ENCODE measurements at places on chromosomes 1 and 21. TPM values are rescaled to one million over a fixed set of nuclear protein-coding genes. Genes with fewer than 3 reads are reported as not detected.

GRCh38 chr1:73673971-73674370 lies 524.0 kb downstream of the LRRIQ3 start:
- DNase-seq = no peak

DNA sequence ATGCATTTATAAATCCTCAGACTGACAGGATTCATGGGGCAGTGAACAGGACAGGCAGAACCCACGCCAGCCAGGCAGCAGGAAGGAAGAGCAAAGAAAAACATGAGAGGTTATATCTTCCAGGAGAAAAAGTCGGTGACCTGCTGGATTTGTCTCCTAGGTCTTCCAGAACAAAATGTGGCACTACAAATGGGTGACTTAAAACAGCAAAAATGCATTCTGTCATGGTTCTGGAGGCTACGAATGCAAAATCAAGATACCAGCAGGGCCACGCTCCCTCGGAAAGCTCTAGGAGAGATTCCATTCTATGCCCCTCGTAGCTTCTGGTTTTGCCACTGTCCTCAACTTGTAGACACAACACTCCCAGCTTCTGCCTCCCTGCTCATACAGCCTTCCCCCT lies 63.4 kb downstream of the PSMG1 start:
- DNase-seq = no peak

DNA sequence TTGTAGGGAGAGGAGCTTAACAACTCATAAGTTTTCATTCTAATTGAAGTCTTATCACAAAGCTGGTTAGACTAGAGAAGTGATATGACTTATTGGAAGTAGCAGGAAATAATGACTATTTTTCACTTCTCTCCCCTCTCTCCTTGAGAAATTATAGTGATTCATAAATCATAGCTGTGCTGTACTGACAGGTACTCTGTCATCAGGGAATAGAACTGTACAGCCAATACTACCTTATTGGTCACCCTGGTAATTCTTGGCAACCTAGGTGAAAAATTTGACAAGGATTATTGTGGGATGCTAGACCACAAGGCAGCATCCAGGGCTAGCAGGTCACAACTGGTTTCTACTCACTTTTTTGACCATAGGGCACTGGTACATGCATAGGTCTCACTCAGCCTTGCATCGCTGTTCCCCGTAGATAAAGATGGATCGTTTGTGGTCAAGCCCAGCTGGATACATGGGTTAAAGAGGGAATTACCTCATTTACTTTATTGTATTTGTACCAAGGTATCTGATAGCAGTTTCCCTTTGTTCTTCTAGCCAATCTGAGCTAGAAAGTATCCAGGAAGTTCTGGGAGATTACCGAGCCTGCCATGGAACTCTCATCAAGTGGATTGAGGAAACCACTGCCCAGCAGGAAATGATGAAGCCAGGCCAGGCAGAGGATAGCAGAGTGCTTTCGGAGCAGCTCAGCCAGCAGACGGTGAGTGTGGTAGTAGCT lies 113.6 kb downstream of the MACF1 start:
- DNase-seq = no peak

GRCh38 chr1:191592907-191593306 lies 565.4 kb upstream of the RGS18 start:
- no peak for DNase-seq

- DNase-seq = no peak
Measured at GRCh38 chr1:157004806-157005205, 40.7 kb downstream of the ARHGEF11 start.

GRCh38 chr1:228095938-228096337 lies 7.2 kb downstream of the C1orf35 start:
- no peak for DNase-seq

DNA sequence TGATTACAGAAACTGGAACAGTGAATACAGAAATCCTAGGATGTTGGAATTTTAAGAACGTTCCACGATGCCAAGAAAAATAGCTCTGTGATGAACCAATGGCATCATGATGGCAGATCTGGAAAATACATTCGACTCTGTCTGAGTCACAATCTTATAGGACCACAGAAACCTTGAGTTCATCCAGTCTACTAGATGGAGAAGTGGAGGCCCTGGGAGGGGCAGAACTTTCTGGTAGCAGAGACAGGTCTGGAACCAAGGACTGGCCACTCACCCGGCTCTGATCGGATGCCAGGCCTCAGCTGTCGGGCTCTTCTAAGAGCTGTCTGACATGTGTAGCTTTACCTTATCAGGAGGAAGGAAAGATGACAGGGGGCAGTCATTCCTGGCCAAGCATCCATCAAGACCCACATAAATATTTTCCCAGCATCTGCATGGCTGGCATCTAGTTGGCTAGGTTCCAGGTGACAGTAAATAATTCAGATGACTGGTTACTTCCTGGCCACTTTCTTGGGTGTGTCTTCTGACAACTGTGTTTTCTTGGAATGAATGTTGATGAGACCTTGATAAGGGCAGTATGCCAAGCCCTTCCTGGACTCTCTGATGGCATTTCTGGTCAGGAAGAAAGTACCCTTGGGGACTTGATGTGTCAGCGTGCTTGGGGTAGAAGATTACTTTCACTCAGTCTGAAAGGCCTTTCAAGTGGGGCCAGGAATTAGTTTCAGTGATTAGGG lies 72.6 kb upstream of the TRABD2B start:
- peak; percentile 25 for DNase-seq

DNA sequence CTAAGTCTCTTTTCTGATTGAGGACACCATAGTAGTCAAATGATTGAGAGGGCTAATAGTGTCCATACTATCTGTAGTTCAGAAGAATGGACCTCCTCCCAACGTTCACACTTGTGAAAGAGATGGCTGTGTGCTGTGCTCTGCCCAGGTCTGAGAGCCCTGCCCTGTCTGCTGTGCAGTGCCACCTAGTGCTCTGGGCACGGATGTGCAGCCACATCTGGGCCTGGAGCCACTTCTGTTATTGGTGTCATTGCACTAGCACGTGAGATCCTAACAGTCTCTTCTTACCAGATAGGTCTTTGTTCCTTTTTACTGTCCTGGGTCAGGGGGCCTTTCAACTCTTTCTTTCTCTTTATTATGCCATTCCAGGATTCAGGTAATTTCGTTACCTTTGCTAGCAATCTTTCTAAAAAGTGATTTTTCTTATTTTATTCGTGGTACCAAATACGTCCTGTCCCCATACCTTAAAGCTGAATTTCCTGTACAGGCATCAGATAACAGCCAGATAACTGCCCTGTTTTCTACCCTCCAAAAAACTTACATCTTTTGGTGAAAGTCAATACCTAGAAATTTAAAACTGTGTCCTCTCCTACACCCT lies 21.7 kb downstream of the INTS3 start:
- peak; percentile 69 for DNase-seq

DNA sequence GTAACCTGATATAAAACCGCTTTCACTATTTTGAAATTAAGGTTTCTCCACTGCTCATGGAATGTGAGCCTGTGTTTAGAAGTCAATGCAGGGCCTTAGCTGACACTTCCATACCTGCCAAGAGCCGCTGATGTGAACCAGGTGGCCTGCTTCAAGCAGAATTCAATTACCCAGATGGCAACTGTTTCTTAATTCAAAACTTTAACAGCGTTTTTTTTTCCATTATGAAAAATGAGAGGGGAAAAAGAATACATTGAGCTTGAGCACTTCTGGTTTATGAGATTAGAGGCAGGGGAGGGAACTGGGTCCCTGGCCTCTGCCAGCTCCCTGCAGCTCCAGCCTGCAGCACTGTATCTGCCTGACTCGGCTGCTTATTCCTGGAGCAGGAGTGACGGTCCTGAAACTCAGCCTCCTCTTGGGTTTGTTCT lies 7.7 kb upstream of the ATP1A1 start:
- DNase-seq = no peak

- no peak for DNase-seq
Measured at GRCh38 chr1:239735111-239735510, 348.7 kb downstream of the CHRM3 start.

DNA sequence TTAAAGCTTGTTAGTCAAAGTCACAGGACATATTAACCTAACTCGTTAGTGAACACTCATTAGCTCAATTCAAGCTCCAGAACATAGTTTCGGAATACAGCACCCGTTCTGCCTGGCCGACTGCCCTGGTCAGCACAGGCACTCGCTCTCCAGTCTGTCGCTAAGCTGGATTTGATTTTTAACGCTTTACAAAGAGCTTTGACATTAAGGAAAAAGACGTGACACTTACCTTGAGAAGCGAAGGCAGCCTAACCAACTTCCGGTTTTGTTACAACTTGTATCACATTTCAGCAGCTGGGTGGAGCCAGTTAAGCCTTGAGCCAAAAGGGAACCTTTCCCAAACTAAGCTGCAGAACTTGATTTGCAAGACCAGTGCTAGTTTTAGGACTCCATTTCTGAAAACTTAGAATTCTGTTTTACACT lies at the start of gene FRRS1:
Gene FRRS1 (minus strand): TSS at position 258 of the 423 bp plus-strand sequence. CDS start 17,867 bp downstream, outside the sequence.
- peak; percentile 85 for DNase-seq

DNA sequence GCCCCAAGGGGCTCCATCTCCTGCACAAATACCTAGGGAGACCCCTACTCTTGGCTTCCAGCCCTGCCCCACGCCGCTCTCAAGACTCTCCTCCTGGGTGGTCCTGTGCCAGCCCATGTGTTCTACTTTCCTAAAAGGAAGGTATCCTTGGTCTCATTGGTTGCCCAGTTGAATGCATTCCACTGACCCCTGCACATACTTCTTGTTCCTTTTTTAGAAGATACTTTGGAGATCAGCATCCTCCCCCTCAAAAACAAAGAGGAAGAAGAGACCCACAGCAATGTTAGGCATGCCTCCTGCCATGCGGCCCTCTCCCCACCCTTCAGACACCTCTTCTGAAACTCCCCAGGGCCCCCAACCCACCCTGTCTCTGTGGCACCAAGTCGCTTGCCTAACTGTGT lies 4.1 kb downstream of the SLAMF9 start:
- DNase-seq = no peak

DNA sequence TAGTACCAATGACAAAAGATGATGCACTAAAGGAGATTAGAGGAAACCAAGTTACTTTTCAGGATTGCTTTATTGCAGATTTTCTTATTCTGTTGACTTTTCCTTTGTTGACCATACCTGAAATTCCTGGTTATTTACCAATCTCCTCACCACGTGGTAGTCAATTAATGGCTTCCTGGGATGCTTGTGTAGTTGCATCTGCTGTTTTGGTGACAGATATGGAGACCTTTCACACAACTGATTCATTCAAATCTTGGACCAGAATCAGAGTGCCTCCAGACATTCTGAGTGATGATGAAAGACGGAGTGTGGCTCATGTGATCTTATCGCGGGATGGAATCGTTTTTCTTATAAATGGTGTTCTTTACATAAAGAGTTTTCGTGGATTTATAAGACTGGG lies 91.3 kb downstream of the CATSPERE start:
- DNase-seq = peak; percentile 33

DNA sequence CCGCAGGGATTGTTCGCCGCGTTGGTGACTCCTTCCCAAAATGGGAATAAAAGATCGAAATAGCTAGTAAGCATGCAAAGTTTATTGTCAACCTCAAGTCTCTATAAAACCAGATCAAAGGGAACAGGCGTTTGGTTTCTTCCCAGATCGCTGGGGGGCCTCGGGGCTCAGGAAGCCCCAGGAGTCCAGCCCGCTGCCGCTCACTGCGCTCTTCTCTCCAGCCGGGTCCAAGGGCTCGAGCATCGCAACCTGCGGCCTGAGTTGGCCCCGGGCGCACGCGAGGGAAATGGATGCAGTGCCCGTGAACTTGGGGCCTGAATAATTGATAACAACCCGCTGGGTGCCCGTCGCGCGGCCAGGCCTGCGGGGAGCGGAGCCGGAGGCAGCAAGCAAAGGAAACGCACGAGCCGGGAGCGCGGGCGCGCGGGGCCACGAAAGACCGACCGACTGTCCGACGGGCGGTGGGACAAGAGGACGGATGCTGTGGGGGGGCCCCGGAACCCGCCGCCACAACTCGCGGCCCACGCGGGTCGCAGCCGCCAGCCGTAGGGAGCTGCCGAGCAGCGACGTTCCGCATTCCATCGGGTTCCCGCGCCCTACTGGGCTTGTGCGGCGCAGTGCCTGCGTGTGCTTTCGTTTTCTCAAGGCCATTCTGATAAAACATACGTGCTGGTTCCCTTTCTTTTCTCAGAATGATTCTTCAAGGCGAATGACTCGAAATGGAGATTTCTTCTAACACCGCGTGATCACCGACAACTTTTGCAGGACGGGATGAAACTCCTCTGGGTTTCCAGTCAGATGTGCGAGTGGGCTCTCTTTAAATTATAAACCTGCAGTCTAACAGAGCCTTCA lies 14.0 kb upstream of the ALX3 start:
- DNase-seq = no peak

- no peak for DNase-seq
Measured at GRCh38 chr1:152960452-152961044, 9.9 kb upstream of the SPRR4 start.

- peak; percentile 20 for DNase-seq
Measured at GRCh38 chr1:99544328-99544727, 101.6 kb upstream of the PALMD start.

GRCh38 chr21:36584980-36585940 lies 105.3 kb upstream of the CLDN14 start:
- DNase-seq = no peak

GRCh38 chr1:233513431-233513830 lies 100.5 kb upstream of the KCNK1 start:
- DNase-seq = no peak

DNA sequence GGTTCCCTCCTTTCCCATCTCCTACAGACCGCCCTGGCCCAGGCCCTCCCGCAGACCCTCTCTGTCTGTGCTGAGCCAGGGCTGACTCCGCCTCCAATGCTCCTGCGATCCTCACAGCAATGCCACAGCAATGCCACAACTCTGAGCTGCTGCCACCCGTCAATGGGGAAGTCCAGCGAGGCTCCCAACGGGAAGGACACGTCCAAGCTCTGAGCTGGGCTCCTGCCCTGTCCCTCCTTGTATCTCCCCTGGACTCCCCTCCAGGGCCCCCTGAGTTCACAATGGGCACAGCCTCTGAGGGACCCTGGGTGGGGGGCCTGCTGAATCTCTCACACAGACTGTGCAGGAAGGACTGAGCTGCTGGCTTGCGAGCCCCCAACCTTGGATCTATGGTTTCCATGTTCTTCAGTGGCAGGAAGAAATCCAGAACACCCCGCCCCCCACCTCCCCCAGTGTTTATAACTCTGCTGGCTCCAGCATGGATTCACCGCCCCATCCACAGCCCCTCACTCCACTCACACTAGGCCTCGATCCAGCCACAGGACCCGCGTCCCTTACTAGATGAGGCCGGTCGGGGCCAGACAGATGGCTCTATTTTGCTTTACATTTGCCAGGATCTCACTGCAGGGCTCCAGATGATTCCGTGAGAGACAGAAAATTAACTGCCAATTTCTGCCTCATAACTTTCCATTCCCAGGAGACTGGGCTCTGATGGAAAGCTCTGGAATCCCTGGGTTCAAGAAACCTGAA lies 338.0 kb downstream of the MATN1 start:
- DNase-seq = no peak

DNA sequence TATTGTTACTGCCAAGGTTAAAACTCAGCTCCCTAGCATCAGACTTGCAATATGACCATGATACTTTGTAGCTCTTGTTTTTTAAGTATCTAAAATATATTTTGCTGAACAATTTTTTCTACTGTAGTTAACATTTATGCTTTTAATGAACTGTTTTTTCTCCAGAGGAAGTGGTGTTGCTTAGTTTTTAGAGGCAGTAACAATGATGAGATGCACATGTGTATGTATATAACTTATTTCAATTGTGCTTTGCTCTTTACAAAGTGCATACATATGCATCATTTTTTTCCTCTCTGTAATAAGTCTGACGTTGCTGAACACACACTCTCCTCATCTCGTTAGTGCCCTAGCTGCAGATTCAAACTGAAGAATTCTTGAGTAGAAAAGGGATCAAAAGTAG lies 418.8 kb downstream of the ZP4 start:
- DNase-seq = no peak

HTR1D gene
- not detected for total RNA-seq

PDE4B gene
- 9.0 TPM for total RNA-seq

OR2T33 gene
- total RNA-seq = not detected

OR2L13 gene
- total RNA-seq = not detected

ARHGEF16 gene
- not detected for total RNA-seq

FNDC5 gene
- total RNA-seq = 0.48 TPM

DVL1 gene
- 24.0 TPM for total RNA-seq
